Right renal cortex interstitium (tissue), 3 donors: ENCODE measurements at places on chromosomes 2 and 18. TPM values are rescaled to one million over a fixed set of nuclear protein-coding genes. Genes with fewer than 3 reads are reported as not detected.

STARD6 gene
- 0.25 TPM for polyA plus RNA-seq

KCNG2 gene
- not detected for polyA plus RNA-seq

SCN7A gene
- polyA plus RNA-seq = 13.9 TPM

ADD2 gene
- polyA plus RNA-seq = 5.6 TPM

POTEC gene
- 0.06 TPM for polyA plus RNA-seq

SCN3A gene
- polyA plus RNA-seq = 0.34 TPM

CLEC4F gene
- polyA plus RNA-seq = 0.08 TPM

ADI1 gene
- 73.1 TPM for polyA plus RNA-seq

SLC9A4 gene
- polyA plus RNA-seq = 6.1 TPM

ALK gene
- polyA plus RNA-seq = 0.29 TPM

GPR35 gene
- polyA plus RNA-seq = 1.2 TPM

PCARE gene
- polyA plus RNA-seq = 0.43 TPM

TRIM54 gene
- polyA plus RNA-seq = 3.6 TPM

DNA sequence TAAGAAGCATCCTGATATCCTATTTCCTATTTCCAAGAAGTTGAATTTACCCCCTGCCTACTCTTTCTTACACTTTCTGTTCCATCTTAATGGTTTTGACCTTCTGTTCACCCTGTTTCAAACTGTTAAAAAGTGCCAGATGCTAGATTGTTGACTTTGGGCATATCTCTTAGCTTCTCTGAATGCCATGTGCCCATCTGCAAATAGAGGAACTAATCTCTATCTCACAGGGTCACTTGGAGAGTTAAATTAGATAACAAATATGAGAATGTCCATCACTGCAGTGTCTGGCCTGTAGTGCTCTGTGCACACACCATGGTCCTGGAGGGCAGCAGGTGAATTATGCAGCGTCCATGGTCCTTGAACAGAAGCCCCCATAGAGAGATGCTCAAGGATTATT lies 83.8 kb downstream of the LRATD1 start:
- DNase-seq = no peak

DNA sequence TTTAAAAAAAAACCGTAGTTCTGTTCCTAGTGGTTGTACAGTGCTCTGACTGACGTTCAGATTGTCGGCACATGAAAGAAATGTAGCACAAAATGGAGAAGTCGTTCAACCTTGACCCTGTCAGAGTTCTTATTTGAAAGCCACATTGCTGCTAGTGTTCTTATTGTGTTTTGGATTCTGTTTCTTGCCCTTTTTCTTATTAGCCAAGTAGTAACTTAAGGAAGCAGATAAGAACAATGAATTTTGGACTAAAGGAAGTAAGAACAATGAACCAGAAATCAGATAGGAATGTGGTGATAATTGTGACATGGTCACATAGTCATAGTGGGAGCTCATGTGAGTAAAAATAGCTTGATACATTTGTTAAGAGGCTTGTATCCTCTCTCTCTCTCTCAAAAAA lies 45.9 kb downstream of the RPIA start:
- DNase-seq = no peak

DNA sequence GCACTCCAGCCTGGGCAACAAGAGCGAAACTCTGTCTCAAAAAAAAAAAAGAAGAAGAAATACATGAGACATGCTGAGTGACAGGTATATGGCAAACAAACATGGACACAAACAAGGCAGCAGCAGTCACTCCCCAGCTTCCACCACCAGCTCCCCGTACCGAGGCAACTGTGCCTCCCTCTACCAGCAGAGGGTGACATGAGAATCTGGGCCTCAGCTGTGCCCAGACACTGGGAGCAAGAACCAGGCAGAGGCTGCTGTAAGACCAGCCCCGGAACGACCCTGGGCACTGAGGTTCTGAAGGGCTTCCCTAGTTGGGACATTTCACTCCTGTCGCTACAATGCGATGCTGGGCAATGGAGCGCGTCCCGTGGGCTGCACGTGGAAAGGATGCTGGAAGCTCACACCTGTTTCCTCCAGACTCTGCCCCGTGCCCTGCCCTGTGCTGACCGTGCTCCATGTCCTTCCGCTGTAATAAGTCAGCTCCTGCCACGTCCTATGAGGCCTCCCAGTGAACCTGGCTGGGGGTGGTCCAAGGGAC lies 37.1 kb downstream of the BOK start:
- no peak for DNase-seq

DNA sequence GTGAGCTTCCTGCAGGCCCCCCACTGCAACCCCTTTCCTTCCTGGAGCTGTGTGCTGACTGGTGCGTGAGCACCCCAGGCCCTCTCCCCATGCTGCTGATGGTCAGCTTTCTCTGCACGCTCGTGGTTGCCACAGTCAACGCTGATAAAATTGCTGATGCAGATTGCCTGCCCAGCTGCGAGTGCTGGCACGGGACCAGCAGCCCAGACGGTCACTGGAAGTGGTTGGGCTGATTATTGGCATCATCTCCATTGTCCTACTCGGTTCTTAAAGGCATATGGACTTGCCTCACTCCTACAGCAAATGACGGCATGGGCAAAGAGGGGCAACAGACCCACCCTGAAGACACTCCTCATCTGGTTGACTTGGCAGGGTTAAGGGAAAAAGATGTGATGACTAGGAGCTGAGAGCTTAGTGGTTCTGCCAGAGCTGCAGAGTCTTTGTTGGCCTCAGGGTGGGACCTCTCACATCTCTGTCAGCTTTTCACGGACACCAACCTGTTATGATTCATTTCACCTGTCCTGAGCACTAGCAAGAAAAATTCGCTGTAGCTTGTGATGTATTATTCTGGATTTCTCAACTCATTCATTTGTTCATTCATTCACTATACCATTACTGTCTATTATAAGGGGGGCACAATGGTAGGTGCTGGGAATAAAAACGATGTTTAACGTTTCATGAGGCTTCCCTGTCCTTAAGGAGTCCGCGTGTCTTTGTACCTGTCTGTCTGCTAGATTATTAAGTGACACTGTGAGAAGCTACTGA lies 38.4 kb downstream of the PAX8 start:
- DNase-seq = no peak

DNA sequence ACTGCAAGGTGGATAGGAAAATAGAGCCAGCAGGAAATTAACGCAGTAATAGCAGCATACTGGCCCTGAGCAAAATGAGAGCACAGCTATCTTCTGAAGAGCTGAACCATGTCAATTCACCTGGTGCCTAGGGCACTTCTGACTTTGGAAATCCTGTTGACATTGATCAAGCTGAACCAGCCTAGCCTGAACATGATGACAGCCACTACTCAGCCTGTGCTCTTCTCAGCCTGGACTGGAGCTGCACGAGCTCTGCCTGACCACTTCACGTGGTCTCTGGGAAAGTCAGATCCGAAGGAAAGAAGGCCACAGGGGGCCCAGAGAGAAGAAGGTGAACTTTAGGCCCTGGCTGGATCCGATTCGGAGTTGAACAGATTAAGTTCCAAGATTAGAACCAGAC lies 421.9 kb downstream of the LPIN1 start:
- no peak for DNase-seq

DNA sequence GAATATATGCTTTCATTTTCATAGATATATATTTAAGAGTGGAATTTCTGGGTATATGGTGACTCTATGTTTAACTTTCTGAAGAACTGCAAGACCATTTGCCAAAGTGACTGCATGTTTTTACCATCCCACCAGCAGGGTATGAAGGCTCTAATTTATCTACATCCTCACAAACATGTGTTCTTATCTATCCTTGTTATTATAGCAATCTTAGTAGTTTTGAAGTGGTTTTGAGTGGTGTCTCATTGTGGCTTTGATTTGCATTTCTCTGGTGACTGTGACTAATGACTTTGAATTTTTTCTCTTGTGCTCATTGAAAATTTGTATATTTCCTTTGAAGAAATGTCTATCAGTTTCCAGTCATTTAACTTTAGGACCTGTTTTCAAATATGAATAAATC lies 310.2 kb upstream of the NRP2 start:
- DNase-seq = no peak

DNA sequence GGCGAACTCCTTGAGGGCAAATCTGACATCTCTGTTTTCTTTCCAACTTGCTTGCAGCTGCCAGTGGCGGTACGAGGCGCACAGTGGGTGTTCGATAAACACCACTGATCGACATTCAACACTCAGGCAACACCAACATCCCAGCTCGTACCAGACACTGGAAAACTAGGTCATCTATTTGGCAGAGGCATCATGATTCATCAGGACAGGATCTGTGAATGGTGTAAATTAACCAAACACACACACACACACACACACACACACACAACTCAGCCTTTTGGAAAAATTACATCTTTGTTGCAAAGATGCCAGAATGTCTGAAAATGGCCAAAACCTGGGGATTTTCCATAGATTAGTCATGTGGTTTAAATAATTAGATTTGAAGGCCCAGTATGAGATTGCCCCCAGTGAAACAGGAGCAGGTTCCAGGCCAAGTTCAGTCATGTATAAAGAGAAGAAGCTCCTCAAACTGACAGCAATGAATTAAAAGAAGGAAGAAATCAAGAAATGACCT lies 150.5 kb upstream of the NCKAP5 start:
- no peak for DNase-seq

DNA sequence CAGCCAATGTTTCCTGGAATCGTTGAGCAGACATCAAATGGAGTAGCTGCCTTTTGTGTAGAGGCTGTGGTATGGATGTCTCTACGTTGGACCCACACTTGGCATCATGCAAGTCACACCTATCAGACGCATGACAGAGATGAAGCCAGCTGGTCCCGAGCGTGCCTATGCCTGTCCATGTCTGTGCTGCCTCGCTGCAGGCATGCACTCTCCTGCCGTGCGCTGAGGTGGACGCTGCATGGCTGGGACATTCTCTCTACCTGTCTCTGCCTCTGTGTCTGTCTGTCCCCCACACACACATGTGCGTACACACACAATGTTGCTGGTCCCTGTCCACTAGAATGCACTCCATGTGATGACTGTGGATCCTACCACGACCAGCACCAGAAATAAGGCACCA lies 514.2 kb upstream of the MYT1L start:
- DNase-seq = no peak

- DNase-seq = no peak
Measured at GRCh38 chr18:70221156-70221914, 15.8 kb upstream of the RTTN start.

GRCh38 chr18:41690332-41691127 lies 264.5 kb upstream of the PIK3C3 start:
- no peak for DNase-seq

DNA sequence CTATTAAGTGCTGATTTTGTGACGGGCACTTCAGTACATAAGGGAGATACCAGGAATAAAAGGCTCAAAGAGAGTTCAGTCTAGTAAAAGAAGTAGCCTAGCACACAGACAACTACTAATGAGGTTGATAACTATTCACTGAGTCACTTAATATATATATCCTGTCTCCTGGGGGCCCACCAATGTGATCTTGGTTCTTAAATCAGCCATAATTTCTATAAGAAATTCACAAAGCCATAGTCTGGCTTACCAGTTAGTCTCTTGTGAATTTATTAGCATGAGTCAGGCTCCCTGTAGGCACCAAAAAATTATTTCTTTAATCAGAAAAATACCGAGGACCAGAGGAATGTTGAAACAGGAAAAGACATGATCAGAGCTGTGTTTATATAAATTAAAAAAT lies 10.4 kb downstream of the KCNE4 start:
- no peak for DNase-seq

DNA sequence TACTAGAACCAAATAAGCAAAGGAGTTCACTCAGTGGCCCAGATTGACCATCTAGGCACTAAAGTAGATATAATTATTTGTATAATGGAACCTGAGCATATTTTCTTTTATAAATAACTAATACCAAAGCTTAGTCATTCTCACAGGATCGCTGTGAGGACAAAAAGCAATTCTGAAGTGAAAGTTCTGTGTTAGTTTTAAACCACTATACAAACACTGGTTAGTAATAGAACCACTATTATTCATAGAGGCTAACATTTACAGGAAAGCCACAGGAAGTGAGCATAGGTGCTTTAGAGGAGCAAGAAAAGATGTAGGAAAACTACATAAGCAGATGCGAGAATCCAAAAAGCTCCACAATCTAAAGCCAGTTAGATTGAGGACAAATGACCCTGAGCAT lies 364.7 kb downstream of the XIRP2 start:
- no peak for DNase-seq

- no peak for DNase-seq
Measured at GRCh38 chr2:7725171-7725849, 808.1 kb downstream of the RNF144A start.

- no peak for DNase-seq
Measured at GRCh38 chr2:61340242-61340641, 130.6 kb downstream of the USP34 start.

- no peak for DNase-seq
Measured at GRCh38 chr2:220185766-220186305, 558.4 kb downstream of the SLC4A3 start.

DNA sequence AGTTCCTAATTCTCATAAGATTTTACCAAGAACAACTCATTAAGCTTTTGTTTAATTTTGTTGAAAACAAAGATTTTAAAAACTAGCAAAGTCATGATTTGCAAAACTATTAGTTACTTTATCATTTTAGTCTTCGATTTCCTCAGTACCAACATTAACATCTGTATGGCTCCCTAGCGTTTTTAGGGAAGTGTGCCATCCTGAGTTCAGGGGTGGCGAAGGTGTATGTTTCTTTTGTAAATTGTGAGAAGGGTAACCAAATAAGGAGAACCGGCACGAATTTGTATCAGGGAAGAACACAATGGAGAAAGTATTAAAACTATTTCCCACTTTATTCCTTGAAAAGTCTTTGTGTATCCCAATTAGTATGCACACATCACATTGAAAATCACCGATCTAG lies 419.9 kb downstream of the DSC3 start:
- no peak for DNase-seq

- DNase-seq = no peak
Measured at GRCh38 chr2:179561702-179562101, 297.1 kb upstream of the SESTD1 start.

DNA sequence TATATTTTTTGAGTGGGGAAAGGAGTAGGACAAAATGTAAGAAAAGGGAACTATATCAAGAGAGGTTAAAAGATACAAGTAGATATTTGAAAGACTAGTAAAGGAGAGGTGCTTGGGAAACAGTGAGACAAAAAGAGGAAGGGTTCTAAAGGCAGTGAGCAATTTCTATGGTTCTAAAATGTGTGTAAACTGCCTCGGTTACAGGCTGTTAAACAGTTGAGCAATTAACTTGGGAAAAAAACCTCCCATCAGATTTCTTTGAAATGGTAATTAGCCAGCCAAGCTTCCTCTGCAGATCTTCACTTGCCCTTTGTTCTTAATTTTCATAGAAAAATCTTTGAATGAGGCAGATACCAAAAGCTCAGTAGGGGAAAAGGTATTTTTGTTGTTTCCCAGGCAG lies 238.7 kb upstream of the KCNH7 start:
- DNase-seq = no peak

- no peak for DNase-seq
Measured at GRCh38 chr2:209549589-209549988, 125.7 kb downstream of the MAP2 start.

- DNase-seq = no peak
Measured at GRCh38 chr18:74396171-74397169, 60.6 kb downstream of the DIPK1C start.

GRCh38 chr2:227890495-227891079 lies 19.2 kb downstream of the DAW1 start:
- DNase-seq = no peak

- no peak for DNase-seq
Measured at GRCh38 chr2:215419113-215419512, 16.8 kb downstream of the FN1 start.

- DNase-seq = no peak
Measured at GRCh38 chr18:41871229-41872000, 83.6 kb upstream of the PIK3C3 start.

GRCh38 chr2:218166791-218167190 lies at the start of gene CXCR1:
Gene CXCR1 (minus strand): TSS chr2:218166962. CDS start chr2:218165211, 1,751 bp downstream.
- no peak for DNase-seq

- no peak for DNase-seq
Measured at GRCh38 chr2:31192851-31193392, 24.4 kb downstream of the CAPN14 start.
